ENCODE measurements at places on chromosomes 3 and 15.

DNA sequence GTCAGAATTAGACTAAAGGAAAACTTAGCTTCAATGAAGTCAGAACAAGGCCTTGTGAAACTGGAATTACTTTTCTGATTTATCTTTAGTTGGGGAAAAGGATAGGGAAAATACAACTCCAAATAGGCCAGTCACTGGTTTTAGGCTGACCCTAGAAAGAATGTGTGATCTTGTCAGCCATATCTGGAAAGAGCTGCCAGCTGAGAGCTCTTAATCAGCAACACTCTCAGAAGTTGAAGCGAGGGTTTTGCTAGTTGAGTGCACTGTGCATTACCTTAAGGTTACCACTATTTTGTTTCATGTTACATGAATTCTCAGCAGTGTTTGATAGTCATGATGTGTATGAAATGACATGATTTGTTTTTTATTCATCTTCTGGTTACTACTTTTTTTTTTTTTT lies 905.3 kb upstream of the ALCAM start:
- no peak for DNase-seq

GRCh38 chr3:191369616-191370010 lies 39.3 kb upstream of the UTS2B start:
- DNase-seq = no peak

DNA sequence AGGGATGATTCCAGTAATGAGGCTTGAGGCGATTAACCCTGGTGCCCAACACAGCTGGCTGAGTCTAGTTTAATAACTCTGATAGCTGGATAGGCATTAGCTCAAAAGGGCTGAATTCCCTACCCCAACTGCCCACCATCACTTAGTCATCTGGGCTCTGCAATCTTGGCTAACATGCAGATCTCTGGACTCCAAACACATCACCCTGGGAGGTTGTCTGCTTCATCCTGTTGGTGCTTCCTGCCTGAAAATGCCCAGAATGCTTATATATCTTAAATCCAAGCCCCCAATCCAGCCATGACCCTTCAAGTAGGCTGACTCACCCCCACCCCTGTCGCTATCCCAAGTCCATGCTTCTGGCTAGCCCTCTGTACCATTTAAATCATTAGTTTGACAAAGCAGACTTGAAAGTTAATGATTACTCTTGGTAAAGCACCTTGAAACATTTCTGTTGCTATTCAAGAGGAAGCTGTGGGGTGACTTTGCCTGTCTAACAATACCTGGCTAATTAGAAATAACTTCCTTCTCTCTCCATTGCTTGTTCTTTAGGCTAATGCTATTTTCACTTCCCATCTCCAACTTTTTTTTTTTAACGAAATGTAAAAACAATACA lies 107.0 kb upstream of the RORA start:
- no peak for DNase-seq

- no peak for DNase-seq
These were observed 48.1 kb upstream of the TPM1 start for GRCh38 chr15:62994439-62994838.

DNA sequence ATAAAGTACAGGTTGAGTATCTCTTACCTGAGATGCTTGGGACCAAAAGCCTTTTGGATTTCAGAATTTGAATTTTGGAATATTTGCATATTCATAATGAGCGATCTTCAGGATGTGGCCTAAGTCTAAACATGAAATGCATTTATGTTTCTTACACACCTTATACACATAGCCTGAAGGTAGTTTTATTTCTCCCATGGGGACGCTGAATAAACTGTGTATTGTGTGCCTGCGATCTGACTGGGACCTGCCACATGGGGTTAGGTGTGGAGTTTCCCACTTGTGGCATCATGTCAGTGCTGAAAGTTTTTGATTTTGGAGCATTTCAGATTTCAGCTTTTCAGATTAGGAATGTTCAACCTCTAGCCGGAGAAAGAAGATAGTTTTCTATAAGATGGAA lies 35.5 kb downstream of the UBE2E2 start:
- DNase-seq = no peak

DNA sequence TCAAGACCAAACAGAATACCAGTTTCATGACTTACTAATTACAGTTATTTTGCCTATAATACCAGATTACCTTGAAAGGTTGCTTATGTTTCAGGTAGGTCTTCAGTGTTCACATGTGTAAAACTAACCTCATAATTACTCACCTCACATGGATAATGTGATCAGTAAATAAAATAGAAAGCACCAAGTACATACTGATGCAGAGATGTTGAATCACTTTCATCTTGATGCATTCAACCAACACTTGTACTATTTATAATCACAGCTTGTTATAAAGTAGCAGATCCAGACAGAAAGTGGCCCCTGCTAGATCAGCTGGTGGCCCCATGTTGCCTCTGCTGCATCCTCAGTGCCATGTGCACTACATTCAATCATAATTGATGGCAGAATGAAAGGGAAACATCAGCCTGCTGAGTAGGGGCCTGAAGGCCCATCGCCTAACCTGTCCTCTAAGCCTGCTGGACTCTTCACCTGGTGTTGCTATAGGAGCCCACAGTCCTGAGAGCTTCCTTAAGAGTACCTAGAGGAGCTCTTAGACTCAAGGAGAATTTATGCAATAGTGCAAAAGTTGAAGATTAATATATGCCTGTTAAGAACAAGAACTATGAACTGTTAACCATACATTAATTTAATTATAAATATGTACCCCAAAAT lies 154.3 kb downstream of the PLCL2 start:
- no peak for DNase-seq

- no peak for DNase-seq
These were observed 451.5 kb downstream of the FGF12 start for GRCh38 chr3:192275741-192276355.

GRCh38 chr3:160583451-160583850 lies 18.1 kb upstream of the KPNA4 start:
- DNase-seq = no peak

GRCh38 chr15:31130576-31131237 lies 29.2 kb upstream of the TRPM1 start:
- DNase-seq = no peak

GRCh38 chr15:62647843-62648505 lies 394.6 kb upstream of the TPM1 start:
- no peak for DNase-seq

DNA sequence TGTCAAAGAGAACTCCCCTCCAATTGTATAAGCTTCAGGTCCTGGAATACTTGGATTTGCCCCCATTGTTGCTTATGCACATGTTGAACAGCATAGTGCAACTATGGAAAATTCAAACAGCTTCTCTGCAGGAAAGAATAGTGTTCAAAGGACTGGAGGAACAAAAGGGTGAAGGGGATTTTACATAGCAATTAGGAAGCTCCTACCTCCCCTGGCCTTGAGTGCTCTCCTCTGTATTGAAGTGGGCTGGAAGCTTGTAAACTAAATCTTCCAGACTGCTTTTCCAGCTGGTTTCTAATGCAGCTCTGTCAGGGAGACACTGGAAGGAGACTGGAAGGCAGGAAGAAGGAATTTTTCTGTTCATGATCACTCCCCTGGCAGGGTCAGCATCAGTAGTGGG lies 7.2 kb upstream of the ELP6 start:
- DNase-seq = no peak

DNA sequence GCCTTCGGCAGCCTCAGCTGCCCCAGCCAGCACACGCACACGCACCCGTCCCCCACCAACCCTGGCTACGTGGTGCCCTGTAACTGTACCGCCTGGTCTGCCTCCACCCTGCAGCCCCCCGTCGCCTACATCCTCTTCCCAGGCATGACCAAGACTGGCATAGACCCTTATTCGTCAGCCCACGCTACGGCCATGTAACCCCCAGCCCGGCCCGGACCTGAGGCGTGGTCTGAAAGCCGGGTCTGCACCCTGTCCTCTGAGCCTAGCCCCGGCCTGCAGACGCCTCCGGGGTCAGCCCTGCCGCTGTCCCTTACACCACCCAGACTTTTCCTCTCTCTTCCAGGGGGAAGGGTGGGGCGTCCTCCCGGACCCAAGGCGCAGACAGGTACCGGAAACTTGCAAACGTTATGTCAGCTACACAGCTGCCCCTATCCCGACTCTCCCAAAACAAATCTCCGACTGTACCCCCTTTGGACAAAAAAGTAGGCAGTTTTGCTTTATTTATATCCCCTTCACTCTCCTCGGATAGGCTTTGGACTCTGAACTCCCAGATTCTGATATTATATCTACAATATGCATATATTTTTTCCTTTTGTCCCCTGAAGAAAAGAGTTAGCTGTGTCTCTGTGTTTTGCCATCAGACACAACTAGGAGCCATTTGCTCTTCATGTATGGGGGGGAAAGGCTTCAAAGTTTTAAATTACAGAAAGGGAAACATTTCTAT lies 1.4 kb downstream of the SOX14 start:
- no peak for DNase-seq

DNA sequence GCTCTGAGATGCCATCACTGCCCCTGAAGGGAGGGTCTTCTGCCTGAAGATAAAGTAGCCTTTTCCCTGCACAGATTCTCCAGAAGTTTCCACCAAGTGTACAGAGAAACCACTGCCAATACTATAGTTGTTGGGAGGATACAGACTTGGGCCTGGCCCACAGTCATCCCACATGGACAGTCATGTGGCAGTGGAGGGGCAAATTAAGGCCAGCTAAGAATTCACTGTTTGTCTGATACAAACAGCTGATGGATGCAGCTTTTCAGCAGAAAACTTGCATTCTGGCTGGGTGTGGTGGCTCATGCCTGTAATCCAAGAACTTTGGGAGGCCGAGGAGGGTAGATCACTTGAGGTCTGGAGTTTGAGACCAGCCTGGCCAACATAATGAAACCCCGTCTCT lies 22.1 kb downstream of the HOMER2 start:
- no peak for DNase-seq

DNA sequence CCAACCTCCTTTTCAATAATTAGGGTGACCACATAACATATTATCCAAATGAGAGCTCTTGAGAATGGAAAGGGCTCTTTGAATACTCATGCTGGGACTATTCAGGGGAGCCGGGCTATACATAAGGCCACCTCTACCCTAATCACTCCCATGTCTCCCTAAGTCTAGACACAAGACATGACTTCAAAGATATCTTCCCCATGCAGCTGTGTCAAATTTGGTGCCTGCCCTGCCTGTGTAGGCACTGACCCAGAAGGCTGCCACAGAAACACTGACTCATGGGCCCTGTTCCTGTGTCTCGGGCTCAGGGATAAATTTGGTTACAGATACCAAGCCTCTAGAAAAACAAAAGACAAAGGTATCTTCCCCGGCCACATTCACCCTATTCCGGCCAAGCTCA lies 70.3 kb downstream of the MYLK start:
- DNase-seq = no peak

- no peak for DNase-seq
These were observed 8.7 kb upstream of the ST6GAL1 start for GRCh38 chr3:186921578-186921977.

DNA sequence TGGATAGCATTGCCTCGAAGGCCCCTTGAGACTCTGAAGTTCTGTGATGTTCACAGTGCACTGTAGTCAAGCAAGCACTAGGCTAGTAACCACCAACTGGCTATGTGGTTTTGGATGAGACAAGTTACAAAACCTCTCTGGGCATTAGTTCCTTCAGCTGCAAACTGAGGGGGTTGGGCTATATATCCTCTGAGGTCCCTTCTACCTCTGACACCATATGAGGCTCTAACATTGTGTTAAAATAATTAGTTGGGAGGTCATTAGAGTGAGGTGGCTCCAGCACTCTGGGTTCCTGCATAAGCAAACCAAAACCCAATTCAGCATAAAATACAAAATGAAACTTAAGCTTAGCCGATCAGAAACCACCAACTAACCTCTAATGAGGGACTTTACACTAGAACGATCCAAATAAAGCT lies 209.5 kb upstream of the LRRN1 start:
- no peak for DNase-seq

DNA sequence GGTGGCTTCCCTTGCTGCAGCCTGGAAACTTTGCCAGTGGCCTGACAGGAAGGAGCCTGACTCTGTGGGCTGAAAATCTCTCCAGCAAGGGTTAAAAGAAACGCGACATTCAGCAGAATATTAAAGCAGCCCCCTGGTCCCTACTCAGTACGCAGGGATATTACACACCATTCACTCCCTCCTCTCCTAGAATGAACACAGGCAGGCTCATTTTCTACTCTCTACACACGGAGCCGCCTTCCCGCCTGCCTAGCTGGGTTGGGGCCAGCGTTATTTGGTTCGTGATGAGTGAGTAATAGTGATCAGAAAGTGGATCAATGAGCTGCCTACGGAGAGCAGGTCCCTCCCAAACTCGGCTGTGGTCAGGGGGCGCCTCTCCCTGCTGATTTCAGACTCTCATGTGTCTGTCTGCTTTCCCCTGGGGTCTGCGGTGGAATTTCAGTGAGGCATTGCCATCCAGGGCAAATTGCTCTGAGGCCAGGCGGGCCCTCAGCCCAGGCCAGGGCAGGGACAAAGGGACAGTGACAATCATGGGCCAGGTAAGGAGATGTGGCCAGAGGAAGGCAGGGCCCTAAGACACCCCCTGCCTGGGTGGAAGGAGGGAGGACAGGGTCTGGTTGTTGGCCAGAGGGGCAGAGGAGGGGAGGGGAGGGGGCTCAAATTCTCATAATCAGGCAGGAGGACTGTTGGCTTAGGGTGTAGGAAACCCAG lies 2.8 kb downstream of the EPHB1 start:
- DNase-seq = no peak

- DNase-seq = no peak
These were observed 9.0 kb downstream of the EFCAB12 start for GRCh38 chr3:129419476-129419875.

DNA sequence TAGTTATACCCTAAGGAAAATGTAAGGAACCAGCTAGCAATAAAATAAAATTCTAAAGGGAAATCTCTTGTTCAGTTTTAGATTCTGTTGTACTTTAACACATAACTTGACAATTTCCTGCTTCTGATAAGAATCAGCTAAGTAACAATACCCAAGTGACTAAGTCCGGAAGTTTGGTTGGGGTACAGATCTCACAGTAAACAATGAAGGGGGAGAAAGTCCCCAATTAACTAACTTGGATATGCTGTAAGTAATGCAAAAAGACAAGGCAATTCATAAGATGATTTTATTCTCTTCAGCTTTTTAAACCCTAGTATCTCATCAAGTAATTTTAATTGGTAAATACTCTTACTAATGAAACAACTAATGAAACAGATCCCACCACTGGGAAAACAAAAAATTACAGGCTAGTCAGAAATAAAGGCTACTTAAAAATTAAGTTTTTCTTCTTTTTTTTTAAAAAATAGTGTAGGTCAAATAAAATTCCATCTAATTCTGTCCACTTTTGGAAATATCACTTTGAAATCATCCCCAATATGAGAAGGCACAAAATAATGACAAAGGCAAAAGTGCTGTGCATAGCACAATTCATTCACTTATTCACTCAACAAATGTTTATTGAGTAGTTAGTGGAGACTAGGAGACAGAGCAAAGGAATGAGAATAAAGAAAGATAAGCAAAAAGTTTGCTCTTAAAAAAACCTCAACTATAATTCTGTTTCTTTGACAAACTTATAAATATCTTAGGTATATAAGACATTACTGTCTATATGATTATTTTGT lies 37.8 kb upstream of the IL20RB start:
- no peak for DNase-seq

All from D721Med (cell line).